ENCODE measurements at places on chromosomes 13 and 19.

- DNase-seq, result no peak
Measured at GRCh38 chr13:71803066-71803465, 63.9 kb downstream of the DACH1 start.

GRCh38 chr19:17680230-17680722 is 7.9 kb downstream of the UNC13A start:
- DNase-seq, result peak; percentile 63

DNA sequence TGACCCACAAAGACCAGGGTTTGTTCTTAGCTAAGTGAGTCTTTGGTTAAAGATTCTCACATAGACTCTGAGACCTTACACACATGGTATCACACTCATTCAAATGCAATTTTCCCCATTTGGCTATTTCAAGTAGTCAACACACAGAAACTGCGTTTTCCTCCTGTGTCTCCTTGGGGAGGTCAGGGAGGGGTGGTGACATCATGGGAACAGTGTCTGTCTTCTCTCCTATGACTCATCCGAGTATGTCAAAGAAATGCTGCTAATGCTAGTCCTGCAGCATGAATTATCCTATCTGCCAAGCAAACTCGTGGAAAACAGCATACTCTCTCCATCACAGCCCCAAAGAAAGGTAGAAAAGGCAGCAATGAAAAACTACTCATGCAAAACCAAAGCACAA is 100.2 kb downstream of the ENOX1 start:
- peak; percentile 96 for DNase-seq

- DNase-seq, result no peak
Measured at GRCh38 chr13:94312511-94313216, 166.8 kb downstream of the DCT start.

DNA sequence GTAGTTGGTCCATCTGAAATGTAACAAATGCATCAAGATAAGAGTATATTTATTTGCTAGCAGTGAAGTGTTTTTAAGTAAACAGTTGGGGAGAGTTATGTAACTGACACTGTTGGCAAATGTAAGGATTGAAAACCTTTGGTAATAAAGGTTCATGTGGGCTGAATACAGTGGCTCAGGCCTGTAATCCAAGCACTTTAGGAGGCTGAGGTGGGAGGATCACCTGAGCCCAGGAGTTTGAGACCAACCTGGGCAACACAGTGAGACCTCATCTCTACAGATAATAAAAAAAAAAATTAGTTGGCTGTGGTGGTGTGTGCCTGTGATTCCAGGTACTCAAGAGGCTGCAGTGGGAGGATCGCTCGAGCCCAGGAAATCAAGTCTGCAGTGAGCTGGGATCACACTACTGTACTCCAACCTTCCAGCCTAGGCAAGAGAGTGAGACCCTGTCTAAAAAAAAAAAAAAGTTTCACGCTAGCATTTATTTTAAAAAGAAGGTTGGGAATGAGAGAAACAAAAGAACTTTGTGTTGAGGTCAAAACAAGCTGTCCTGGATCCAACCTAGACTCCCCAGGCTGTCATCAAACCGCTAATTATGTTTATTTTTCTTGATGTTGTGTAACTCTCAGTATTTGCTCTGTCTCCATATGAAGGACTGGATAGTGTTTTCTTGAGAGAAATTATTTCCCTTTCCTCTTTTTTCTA is 20.7 kb downstream of the SETDB2 start:
- no peak for DNase-seq

GRCh38 chr19:32751066-32751465 is 31.5 kb downstream of the TDRD12 start:
- DNase-seq, result no peak

DNA sequence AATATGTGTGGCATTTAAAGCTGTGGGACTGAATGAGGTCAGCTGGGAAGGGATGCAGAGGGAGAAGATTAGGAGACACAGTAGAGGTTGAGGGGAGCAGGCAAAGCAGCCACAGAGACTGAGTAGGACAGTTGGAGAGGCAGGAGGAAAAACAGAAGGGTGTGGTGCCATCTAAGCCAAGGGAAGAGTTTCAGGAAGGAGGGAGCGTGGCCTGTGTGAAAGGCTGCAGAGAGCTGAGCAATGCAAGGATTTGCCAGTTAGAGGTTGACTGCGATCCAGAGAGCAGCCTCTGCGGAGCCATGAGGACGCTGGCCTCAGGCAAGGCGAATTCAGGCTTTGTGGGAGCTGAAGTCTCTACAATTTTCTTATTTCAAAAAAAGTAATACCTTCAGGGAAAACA is 28.9 kb downstream of the SOX21 start:
- no peak for DNase-seq

- no peak for DNase-seq
Measured at GRCh38 chr13:111668451-111668850, 348.0 kb downstream of the TEX29 start.

DNA sequence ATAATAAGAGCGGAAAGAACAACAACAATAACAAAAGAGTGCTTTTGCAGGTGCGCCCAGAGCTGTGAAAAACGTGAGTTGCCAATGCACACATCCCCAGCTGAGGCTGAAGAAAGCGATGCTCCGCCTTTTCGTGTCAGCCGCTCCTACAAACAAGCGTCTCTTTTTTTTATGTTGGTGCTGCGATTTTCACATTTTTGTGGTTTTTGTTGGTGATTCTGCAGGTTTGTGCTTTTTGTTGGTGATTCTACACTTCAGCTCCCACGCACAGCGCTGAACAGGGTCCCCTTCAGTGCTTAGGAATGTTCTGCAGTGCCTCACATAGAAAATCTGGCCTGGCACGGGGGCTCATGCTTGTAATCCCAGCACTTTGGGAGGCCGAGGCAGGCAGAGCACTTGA is 7.3 kb upstream of the SBK3 start:
- DNase-seq, result peak; percentile 91

GRCh38 chr13:58704953-58705352 is 1073.4 kb downstream of the PCDH17 start:
- DNase-seq, result no peak

DNA sequence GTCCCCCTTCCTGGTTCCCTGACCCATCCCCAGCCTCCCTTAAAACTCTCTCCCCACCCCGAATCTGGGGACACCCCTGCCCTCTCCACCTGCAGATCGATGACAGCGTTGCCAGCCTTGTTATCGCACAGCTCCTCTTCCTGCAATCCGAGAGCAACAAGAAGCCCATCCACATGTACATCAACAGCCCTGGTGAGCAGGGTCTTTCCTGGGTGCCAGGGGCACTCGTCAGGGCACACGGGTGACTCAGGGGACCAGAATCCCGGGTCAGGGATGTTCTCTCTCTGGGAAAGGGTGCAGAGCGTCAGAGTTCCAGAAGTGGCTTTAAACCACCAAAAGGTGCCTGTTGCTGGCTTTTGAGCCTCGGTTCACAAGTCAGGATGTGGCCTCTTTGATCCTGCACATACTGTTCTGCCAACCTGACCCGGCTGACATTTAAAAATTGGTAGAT is 1.0 kb downstream of the CLPP start:
- no peak for DNase-seq

DNA sequence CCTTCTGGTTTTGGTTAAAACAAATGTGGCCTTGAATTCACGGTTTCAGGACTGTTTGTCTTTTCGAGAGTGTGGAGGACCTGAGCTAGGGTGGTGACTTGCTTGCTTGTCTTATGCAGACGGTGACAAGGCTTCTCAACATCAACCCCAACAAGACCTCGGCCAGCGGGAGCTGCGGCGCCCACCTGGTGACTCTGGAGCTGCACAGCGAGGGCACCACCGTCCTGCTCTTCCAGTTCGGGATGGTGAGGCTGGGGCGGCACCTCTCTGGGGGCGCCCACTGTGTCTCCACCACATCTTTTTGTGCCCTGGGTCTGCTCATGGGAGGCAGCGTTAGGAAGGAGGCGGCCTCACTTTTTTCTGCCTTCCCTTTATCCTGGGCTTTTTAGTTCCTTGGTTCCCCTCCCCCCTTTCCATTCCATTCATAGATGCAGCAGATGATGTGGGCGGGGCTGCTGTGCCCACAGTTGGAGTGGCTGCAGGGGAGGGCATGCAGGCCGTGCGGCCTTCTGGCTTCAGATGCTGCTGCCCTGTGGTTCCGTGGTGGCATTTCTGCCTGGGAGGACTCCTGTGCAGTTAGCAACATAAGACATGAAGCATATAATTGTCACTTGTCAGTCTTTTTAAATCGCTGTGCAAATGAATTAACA is 23.3 kb downstream of the LAMP1 start:
- DNase-seq, result no peak

DNA sequence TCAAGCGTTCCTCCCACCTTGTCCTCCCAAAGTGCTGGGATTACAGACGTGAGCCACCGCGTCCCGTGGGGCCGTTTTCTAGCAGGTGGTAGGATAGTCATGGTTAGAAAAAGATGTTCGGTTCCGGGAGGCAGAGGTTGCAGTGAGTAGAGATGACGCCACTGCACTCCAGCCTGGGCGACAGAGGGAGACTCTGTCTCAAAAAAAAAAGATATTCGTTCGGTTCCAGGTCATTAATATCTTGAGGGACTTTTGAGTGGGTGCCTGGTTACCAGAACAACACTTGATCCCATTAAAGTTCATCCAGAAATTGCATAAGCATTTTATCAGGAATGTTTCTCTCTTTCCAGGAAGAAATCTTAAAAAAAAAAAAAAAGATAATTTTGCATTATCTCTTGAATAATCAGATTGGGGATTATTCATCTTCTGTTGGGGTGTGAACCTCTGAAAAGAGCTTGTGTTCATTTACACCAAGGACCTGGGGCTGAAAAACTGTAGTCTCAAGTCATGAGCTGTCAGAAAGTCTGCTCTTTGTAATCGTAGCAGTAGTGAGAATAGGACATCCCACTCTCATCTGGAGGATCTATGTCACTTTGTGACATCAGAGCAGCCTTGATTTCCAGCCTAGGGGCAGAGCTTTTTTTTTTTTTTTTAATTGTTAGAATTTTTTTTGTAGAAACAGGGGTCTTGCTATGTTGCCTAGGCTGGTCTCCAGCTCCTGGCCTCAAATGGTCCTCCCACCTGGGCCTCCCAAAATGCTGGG is 1.0 kb upstream of the ETHE1 start:
- DNase-seq, result peak; percentile 15

GRCh38 chr19:10669246-10669645 is 15.1 kb downstream of the ILF3 start:
- no peak for DNase-seq

- peak; percentile 38 for DNase-seq
Measured at GRCh38 chr19:29029268-29029958, 183.5 kb downstream of the UQCRFS1 start.

DNA sequence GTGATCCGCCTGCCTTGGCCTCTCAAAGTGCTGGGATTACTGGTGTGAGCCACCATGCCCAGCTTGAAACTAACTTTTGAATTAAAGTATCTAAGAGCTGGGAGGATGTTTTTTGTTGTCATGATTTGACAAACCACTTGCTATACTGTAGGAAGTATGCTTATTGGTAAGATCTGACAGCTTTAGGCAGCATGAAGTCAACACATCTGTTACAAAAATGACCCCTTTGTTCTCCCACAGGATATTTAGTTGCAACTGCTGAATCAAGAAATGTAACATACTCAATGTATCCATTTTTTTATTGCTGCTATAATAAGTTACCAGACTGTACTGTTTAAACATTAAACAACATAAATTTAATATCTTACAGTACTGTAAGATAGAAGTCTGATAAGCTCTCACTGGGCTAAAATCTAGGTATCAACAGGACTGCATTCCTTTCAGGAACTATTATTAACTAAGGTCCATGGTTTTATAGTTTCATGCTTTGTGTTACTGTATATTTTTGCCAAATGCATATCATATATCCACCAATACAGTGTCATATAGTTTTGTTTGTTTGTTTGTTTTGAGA is 22.8 kb upstream of the LRP3 start:
- no peak for DNase-seq

GRCh38 chr13:45238945-45239795 is 38.3 kb upstream of the KCTD4 start:
- DNase-seq, result peak; percentile 67

DNA sequence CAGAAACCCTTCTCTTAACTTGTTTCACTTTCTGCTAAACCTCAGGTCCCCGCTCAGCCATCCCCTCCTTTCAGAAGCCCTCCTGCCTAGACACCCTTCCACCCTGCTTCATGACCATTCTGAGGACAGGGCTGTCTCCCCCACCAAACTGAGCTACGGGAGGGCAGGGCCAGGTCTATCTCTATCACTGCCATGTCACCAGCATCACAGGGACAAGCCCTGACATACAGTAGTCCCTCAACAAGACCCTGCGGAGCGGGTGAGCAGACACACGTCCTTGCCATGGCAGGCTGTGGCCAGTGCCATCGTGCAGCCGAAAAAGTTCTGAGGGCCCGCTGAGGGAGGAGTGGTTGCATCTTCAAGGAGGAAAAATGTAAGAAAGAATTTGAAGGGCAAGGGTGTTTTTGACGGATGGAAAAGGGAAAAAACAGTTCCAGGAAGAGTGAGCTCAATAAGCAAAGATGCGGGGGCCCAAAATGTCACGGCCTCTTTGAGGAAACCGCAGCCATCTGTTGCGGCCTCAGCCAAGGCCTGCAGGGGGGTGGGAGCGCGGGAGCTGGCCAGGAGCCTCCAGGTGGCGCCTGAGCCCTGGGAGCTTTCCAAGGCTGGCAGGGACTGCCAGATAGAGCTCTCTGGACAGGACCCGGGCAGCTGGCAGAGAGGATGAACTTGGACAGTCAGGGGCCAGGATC is 8.1 kb downstream of the PTGIR start:
- DNase-seq, result peak; percentile 64

GRCh38 chr19:57068921-57069697 is 50.7 kb upstream of the USP29 start:
- no peak for DNase-seq

DNA sequence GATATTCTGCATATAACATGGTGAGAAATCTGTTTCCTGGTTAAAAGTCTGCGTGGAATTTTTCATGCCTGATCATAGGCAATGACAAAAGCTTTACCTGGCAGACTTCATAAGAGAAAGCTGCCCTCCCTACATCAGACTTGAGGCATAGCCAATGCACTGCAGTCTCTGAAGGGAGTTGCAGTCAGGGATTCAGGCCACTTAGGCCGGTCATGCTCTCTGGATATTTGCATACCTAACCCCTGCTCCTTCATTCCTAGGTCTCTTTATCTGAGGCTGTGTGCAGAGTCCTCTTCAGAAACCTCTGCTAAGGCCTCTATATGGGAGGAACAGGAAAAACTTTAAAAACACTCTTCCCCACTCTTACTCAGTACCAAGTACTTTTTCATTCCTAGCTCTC is 287.4 kb downstream of the PCDH17 start:
- no peak for DNase-seq

GRCh38 chr19:49808711-49809159 is 4.4 kb downstream of the FUZ start:
- DNase-seq, result peak; percentile 84

DNA sequence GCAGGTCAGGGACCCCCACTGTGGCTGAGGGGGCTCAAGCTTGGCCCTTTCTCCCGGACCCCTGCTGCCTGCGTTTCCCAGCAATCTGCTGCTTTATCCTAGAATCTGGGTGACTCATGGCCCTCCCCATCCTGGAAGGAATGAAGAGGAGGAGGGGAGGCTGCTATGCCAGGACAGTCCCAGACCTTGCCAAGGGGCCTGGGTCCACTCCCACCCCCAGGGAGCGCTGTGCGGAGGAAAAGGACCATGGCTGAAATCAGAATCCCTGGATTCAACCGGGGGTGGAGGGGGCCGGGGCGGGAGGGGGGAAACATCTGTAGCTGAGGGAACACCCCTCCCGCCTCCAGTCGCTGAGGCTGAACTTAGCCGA is 20.5 kb downstream of the ZNF114 start:
- DNase-seq, result peak; percentile 80
